ENCODE measurements at places on chromosomes 6 and 20. TPM values are rescaled to one million over a fixed set of nuclear protein-coding genes. Genes with fewer than 3 reads are reported as not detected.

The TRIM38 gene
- 5.4 TPM for total RNA-seq

The RNF39 gene
- total RNA-seq, result not detected

The VSX1 gene
- total RNA-seq, result not detected

The TUBB2B gene
- total RNA-seq, result 104 TPM

The TDRD6 gene
- not detected for total RNA-seq

The MUCL3 gene
- not detected for total RNA-seq

The RIPOR2 gene
- 2.3 TPM for total RNA-seq

The SLC35F1 gene
- 0.17 TPM for total RNA-seq

The KIF13A gene
- 23.0 TPM for total RNA-seq

The BPIFB4 gene
- not detected for total RNA-seq
